ENCODE measurements at places on chromosomes 5 and 9.

DNA sequence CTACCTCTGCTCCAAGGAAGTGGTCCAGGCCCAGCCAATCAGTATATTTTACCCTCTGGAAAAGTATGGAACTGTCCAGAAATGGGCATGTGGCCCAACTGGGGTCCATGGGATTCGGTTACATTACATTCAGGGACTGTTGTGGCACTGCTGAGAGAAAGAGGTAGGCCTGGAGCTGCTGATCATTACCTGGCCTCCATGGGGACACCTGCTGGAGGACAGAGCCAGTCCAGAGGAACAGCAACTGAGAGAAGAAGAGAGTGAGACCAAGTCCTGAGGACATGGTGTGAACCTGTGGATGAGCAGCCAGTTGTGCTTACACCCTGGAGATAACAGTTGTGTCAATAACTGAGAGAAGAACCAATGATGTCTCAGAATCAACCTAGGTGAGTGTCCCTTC is 48.2 kb downstream of the HMHB1 start:
- DNase-seq: no peak

GRCh38 chr5:52920929-52921328 is 68.2 kb upstream of the ITGA2 start:
- no peak for DNase-seq

DNA sequence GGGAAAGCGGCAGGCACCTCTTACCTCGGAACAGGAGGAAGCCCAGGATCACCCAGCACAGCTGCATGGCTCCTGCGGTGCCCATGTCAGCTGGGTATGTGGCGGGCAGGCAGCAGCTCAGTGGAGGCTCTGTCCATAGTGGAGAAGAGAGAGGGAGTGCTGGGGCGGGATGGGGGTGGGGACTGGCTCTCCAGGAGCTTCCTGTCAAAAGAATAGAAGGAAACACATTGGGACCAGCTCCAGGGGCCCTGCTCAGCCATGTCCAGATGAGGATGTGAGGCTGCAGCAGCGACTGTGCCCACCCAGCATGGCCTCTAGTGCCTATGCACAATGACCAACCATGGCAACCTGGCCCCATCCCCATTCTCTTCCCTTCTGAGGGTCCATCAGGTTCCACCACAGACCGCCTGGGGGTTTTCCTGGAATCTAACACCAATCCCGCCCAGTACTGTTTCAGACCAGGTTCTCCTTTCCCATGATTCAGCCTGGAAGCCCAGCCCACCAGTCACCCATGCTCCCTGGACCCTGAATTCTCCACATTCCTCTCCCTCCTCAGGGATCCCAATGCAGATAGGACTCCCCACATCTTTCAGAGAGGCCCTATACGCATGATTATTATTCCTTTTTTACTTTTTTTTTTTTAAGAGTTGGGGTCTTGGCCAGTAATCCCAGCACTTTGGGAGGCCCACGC is at the start of gene ECSCR:
TSS of gene ECSCR (minus strand) at position 158 of the 691 bp plus-strand sequence. CDS start at position 85, 73 bp downstream.
- DNase-seq: no peak

DNA sequence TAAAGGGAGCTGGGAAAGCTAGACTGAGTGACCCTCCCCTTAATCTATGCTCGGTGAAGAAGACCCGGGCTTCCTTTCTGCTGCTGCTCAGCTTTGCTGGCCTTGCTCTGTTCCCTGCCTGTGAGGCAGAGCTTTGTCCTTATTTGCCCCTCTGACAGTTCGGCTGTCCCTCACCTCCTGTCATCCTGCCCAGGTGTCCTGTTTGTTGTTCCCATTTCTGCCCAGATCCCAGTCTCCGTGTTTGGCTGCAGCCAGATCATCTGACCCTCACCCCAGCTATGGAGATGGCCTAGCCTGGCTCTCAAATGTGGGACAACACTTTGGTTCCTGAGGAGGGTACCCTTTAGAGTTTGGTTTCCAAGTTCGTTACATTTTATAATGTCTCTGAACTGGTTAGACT is 20.2 kb downstream of the OTULIN start:
- no peak for DNase-seq

DNA sequence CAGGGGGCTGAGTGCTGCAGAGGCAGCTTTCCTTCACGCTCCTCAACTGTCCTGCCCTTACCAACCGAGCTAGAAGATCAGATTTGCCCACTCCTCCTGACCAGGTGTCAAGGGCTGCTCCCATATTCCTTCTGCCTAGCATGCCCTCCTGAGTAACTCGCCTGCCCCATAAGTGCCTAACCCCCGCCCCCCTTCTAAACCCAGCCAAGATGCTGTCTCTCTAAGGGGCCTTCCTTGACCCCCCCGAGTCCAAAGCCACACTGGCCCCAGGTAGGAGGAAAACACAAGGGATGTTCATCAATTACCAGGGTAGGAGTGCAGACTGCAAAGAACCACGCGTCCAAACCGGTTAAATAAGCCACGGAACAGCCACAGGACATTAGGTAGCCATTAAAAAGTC is 4.8 kb downstream of the CCDC69 start:
- DNase-seq: no peak

DNA sequence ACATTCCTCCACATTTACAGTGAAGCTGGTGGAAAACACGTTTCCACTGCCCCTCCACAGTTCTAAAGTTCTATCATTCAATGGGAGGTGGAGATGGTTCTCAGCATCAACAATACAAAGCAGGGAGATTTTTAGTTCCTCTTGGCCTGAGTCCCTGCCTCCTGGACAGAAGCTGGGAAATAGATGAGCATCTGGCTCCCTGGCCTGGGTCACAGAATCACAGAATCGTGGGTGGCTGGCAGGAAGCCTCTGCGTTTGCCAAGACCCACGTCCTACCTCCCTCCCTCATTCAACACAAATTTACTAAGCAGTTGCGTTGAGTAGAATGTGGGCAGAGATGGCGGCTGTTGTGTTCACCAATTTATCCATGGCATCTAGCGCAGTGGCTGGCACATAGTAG is 5.2 kb upstream of the PPARGC1B start:
- no peak for DNase-seq

DNA sequence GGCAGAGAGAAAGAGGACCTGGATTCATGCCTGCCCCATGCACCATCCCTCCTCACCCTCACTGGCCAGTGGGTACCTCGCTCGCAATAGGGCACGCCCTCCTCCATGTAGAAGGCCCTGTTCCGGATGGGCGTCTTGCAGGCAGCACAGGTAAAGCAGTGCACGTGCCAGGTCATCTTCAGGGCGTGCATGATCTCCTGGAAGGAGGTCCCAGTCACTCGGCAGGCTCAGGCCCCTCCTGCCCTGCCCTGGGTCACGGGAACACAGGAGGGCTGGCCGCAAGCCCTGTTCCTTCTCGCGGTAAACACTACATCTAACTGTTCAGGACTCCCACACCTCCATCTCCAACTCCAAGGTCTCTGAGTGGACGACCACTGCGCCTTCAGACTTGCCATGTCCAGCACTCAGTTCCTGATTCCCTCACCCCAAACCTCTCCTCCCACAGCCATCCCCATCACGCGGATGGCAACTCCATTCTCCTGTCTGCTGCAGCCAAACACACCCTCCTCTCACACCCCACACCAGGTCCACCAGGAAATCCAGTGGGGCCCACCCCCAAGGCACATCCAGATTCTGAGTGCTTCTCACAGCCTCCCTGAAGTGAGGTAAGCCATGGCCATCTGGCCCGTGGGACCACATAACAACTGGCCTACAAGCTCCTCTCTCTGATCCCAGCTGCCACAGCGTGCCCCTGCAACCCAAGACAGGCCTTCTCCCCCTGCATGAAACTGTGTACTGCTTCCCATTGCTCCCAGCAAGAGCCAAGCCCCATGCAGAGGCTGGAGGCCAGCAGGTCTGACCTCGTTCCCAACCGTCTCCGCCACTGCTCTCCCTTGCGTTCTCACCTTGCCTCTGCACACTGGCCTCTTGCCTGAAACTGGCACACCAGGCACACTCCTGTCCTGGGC is 10.8 kb upstream of the DBN1 start:
- DNase-seq: no peak

Measured in WTC11 (cell line).